A549 treated with RU486 at 1 μM for 4 hours (cell line): ENCODE measurements at places on chromosomes 11 and 22. TPM values are rescaled to one million over a fixed set of nuclear protein-coding genes. Genes with fewer than 3 reads are reported as not detected.

The HOATZ gene
- not detected in 5 replicates for total RNA-seq

The VSIG2 gene
- 0.23 TPM in 1 of 5 replicates, not detected in the others for total RNA-seq

The HSD17B12 gene
- 61.1 to 72.7 TPM (median 70.9 TPM) in 5 replicates for total RNA-seq

The LINC01488 gene
- not detected in 5 replicates for total RNA-seq

The CATSPERZ gene
- 2.4 to 2.8 TPM (median 2.7 TPM) in 5 replicates for total RNA-seq

The CAPN5 gene
- total RNA-seq: 6.4 to 10.0 TPM (median 7.2 TPM) in 5 replicates

The PGA4 gene
- not detected in 5 replicates for total RNA-seq

The OPCML gene
- not detected in 5 replicates for total RNA-seq

The OR52E6 gene
- not detected in 5 replicates for total RNA-seq

The PANX3 gene
- not detected in 5 replicates for total RNA-seq

The SLC7A4 gene
- total RNA-seq: not detected in 5 replicates

The TRIM34 gene
- total RNA-seq: 2.7 to 5.1 TPM (median 3.9 TPM) in 5 replicates

The TNKS1BP1 gene
- total RNA-seq: 64.6 to 87.4 TPM (median 82.4 TPM) in 5 replicates

The DNAJB7 gene
- not detected in 5 replicates for total RNA-seq

The SLC22A9 gene
- total RNA-seq: not detected in 5 replicates

The RASD2 gene
- total RNA-seq: 0.89 to 1.8 TPM (median 1.1 TPM) in 5 replicates

The MMP12 gene
- total RNA-seq: 0.08 TPM in 1 of 5 replicates, not detected in the others

The ST14 gene
- total RNA-seq: 0.07 to 0.56 TPM (median 0.13 TPM) in 5 replicates

The CARD16 gene
- 0.29 TPM in 1 of 5 replicates, not detected in the others for total RNA-seq

The SLC25A18 gene
- 0.06 TPM in 1 of 5 replicates, not detected in the others for total RNA-seq

The OR4D10 gene
- not detected in 5 replicates for total RNA-seq

The CDHR5 gene
- total RNA-seq: 0.05 to 0.14 TPM in 2 of 5 replicates, not detected in the others

The MB gene
- 6.8 to 8.3 TPM (median 7.2 TPM) in 5 replicates for total RNA-seq

The TEX54 gene
- total RNA-seq: not detected in 5 replicates

The TBRG1 gene
- total RNA-seq: 15.3 to 22.0 TPM (median 16.6 TPM) in 5 replicates

The CRYBB3 gene
- total RNA-seq: not detected in 5 replicates

The FOLH1 gene
- not detected in 5 replicates for total RNA-seq

The OR51B2 gene
- total RNA-seq: not detected in 5 replicates
